T-helper 17 cell (primary cell): ENCODE measurements at places on chromosomes 5 and 9.

DNA sequence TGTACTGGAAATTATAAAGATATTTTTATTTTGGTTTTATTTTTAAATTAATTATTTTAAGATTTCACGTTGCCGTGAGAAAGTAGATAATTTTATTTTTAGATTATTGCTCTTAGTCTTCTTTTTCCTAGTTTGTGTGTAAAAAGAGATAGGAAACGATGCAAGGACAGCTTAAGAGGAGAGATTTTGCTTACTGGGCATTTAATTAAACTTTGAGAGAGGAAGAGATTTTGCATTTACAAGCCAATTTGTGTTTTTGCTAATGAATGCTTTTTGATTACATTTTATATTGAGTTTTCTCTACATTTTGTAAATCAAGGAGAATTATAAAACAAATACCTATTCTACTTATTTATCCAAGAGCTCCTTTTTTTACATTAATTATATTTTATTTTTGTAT, 64.0 kb downstream of the ARHGEF28 start:
- DNase-seq = no peak

GRCh38 chr5:171970826-171971225, 35.6 kb downstream of the FBXW11 start:
- no peak for DNase-seq

DNA sequence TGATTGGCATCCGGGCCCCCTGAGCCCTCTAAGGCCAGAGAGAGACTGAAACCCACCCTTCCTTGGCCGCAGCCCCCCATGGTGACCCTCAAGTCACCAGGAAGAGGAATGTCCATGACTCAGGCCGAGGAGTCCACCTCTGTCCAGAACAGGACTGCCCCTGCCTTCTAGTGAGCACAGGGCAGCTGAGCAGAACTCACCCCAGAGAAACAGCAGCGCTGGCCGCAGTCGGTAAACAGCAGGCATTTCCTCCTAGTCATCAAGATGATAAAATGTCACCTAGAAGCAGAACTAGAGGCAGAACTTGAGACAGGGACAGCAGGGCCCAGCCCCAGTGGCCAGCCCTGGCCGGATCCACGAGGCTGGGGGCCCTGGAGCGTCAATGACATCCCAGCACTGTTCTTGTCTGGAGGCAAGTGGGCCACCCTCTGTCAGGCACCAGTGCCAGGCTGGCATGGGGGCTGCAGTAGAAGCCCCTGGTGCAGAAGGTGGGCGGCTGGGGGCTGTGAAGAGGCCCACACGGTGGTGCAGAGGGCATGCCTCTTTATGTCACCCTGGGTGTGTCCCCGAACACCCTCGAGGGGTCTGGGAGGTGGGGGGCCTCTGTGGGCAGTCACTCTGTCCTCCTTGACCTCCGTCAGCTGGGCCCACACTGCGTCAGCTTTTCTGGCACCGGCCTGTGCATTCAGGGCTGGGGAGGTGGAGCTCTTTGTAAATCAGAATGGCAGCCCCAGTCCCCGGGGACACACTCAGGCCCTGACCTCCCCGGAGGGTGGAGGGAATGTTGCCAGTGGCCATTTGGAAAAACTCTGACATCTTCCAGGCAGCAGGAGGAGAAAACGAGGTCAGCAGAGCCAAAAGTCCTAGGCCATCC, 83.0 kb downstream of the NTNG2 start:
- no peak for DNase-seq

- DNase-seq = no peak
Measured at GRCh38 chr9:134730761-134731496, 89.3 kb downstream of the COL5A1 start.

GRCh38 chr9:108919517-108919916, 14.4 kb downstream of the ELP1 start:
- no peak for DNase-seq

GRCh38 chr5:172723508-172723907, 47.5 kb downstream of the DUSP1 start:
- DNase-seq = no peak

GRCh38 chr9:21684231-21684630, 118.2 kb upstream of the MTAP start:
- DNase-seq = no peak

GRCh38 chr9:130994135-130995085, 14.6 kb upstream of the LAMC3 start:
- DNase-seq = no peak

GRCh38 chr5:128597156-128597555, 59.1 kb upstream of the FBN2 start:
- no peak for DNase-seq

GRCh38 chr5:154753792-154754191, 1.4 kb upstream of the LARP1 start:
- DNase-seq = no peak

DNA sequence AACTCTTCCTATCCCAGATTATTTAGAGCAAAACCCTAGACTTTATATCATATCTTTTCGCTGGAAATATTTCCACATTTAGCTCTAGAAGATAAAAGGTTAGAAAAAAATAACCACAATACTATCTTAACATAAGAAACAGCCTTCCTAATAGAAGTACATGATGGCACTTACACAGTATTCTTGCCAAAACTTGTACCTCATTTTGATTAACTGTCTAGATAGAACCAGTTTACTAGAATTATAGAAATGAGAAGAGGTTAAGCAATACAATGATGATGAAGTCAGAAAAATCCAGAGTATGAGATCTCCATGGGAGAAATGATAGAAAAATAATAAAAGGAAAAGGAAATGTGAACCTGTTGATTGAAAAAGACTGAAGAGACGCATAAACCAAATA, 63.1 kb downstream of the SLC12A2 start:
- no peak for DNase-seq

DNA sequence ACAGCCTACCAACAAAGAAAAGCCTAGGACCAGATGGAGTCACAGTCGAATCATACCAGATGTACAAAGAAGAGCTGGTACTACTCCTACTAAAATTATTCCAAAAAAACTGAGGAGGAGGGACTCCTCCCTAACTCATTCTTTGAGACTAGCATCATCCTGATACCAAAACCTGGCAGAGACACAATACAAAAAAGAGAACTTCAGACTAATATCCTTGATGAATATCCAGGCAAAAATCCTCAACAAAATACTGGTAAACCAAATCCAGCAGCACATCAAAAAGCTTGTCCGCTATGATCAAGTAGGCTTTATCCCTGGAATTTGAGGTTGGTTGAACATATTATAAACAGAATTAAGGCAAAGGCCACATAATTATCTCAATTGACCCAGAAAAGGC, 900.4 kb upstream of the ARRDC3 start:
- no peak for DNase-seq

- DNase-seq = no peak
Measured at GRCh38 chr5:180644129-180644824, 5.1 kb downstream of the FLT4 start.

DNA sequence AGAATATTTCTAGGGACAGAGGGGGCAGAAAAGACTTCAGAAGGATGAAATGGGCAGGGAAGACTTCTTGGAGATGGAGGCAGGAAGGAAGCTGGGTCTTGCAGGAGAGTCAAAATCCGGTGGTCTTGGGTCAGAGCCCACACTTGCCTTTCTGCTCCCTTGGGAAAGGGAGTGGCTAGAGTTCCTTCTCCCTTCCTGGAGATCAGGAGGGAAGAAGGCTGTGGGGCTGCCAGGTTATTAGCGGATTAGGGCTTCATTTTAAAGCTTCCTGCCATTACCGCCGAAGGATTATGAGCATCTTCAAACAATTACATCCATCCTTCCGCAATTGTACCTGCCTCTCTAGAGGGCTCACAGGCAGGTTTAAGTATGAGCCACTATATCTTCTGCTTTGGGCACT, 19.2 kb upstream of the SYNPO start:
- no peak for DNase-seq

DNA sequence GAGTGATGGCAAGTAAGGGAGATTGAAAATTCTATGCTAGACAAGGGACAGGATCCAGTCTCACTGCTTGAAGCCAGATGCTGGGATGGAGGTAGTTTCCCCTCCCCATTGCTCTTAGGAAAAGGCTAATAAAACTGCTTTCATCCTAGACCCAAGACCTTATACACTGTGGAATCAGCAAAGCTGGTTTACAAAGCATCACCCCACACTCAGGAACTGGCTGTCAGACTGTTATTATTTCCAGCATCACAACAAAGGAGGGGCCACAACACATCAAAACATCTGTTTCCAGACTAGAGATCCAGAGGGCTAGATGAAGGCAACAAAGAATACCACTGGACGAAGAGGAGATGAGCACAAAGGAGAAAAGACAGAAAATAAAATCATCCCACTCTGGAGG, 364.6 kb upstream of the PTGER4 start:
- no peak for DNase-seq

DNA sequence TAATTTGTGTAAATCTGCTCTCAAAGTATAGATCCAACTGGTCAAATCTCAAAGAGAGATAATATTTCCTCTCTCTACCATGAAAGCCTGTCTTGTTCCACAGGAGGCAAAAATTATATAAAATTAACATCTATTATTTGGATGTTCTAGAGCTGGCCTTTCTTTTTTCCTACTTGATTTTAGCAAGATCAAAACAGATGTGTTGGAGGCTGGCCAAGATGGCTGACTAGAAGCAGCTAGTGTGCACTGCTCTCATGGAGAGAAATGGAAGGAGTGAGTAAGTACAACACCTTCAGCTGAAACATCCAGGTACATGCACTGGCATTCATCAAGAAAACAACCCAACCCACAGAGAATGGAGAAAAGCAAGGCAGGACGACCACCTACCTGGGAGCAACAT, 298.6 kb upstream of the SLC24A2 start:
- no peak for DNase-seq

- DNase-seq = no peak
Measured at GRCh38 chr5:143782588-143783386, 29.2 kb upstream of the HMHB1 start.

GRCh38 chr5:15386122-15386521, 113.9 kb upstream of the FBXL7 start:
- DNase-seq = no peak

GRCh38 chr5:9544056-9544455, 1.8 kb downstream of the SEMA5A start:
- no peak for DNase-seq

- DNase-seq = no peak
Measured at GRCh38 chr5:57764479-57765089, 282.0 kb upstream of the ACTBL2 start.

DNA sequence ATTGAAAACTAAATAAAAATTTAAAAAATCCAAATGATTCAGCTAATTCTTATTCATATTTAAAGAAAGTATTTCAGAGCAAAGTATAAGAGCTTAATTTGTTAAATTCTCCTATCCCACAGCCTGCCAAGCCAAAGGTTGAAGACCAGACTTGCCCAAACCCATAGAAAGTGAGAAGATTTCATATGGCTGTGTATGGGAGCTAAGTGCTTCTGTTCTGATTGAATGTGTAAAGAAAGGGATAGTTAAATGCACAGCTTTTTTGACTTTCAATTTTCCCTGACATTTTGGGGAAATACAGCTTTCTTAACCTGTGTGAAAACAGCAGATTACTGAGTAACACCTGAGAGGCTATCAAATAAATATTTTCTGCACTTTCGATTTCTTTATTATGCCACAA, 125.0 kb upstream of the MTAP start:
- DNase-seq = no peak

GRCh38 chr9:27586304-27586703, 13.0 kb upstream of the C9orf72 start:
- DNase-seq = no peak

- DNase-seq = no peak
Measured at GRCh38 chr9:70406434-70406862, 8.0 kb downstream of the KLF9 start.

GRCh38 chr5:100043475-100043874, 491.7 kb upstream of the FAM174A start:
- no peak for DNase-seq

DNA sequence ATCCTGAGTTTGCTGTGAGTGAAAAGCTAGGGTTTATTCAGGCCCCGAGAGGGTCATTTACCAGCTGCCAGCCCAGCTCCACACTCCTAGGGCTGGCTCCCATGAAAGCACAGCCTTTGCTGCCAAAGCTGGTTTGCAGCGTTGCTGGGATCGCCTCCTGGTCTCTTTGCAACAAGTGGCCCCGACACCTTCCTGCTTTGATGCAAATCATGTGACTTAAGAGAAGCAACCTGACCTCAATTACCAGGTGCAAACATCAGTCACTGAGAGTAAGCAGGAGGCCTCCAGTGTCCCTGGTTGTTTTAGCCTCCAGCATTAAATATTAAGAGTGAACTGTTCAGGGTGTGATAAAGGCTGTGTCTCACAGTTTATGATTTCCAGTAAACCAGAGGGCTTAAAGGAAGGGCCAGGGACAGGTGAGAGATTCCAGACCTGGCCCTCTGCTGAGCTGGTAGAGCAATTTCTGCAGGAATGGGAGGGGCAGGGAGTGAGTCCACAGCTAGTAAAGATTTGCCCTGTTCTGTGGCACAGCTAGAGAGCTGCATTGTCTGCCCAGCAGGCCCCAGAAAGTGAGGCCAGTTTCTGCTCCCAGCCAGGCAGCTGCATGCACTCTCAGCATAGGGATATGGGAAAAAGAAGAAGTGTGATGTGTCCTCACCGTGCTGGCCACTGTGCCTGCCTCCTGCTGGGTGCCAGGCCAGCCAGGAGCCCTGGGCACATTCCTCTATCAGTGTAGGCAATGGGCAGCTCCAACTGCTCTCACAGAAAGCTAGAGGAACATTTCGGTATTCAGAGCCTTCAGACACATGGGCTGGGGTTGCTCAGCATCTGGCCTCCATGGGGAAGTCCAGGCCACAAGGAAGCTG, 58.0 kb downstream of the SLC22A5 start:
- DNase-seq = peak; percentile 37

GRCh38 chr9:5892456-5893133, 1.9 kb downstream of the MLANA start:
- DNase-seq = no peak

DNA sequence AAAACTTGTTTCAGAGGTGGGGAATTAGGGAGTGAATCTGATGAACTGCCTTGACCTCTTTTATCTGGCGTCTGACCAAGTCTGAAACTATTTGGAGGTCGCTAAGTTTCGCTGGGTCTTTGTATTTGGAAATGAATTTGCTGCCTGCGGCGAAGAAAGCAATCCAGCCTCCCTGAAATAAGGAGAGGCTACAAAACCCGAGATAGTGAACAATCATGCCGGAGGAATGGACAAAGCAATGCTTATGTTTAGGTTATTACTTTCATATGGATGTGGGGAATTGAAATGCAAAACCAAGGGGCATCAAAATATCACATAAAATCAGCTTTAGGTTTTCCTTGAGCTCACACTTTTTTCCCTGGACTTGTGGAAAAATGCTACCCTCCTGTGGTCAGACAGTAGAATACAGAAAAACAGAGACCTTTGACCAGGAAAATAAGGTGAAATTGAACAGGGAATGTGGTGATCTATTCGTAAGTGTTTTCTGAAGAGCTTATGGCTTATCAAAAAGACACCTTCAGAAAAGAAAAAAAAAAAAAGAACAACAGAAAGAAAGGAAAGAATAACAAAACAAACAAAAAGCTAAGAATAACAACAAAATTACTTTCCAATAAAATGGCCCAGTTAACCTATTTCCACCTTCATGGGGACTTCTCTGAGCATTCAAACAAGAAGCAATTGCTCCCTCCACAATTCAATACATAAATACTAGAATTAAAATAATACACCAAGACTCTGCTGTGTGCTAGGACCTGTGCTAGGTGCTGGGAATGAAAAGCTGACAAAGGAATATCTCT, 68.6 kb upstream of the DPYSL3 start:
- DNase-seq = no peak
